ENCODE measurements at places on chromosomes 1 and 21. TPM values are rescaled to one million over a fixed set of nuclear protein-coding genes. Genes with fewer than 3 reads are reported as not detected.

- no peak for DNase-seq
- no peaks in the 10 kb centered on the region for H3K36me3 ChIP-seq
- no peak overlapping the region for H3K27ac ChIP-seq
- H3K27me3 ChIP-seq: no peaks in the 10 kb centered on the region
Observed at GRCh38 chr1:51072043-51072439, 30.0 kb upstream of the C1orf185 start.

DNA sequence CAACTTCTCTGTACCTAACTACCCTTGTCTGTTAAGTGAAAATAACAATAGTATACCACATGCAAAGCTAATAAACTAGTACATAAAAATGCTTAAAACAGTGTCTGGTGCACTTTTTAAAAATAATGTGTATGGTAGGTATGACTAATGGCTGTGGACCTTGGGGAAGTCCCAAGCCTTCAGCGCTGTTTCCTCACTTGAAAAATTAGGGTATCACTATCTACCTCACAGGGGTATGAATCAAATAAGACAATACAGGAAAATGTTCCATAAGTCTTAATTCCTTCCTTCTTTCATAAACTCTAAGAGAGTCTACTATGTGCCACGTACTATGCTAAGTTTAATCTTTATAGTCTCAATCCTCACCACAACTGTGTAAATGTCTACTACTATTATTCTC, 32.0 kb downstream of the EGLN1 start:
- peaks cover 51% of the 10 kb centered on the region for H3K4me1 ChIP-seq
- DNase-seq: no peak
- no peaks in the 10 kb centered on the region for H3K36me3 ChIP-seq
- no peak overlapping the region for H3K27ac ChIP-seq
- no peak overlapping the region for H3K4me3 ChIP-seq

DNA sequence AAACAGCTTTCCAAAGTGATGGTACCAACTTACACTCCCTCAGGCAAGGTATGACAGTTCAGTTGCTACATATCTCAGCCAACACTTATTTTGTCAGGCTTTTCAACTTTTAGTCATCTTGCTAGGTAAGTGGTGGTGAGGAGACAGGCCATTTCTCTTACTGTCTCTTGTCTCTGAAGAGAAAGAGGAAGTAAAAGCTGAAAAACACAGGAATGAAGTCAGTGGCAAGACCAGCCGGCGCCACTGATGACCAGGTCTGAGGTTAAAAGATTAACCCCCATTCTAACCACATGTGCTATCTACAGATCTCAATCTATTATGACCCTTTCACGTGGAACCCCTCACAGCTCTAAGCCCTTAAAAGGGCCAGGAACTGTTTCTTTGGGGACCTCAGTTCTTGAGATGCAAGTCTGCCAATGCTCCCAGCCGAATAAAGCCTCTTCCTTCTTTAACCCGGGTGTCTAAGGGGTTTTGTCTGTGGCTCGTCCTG, 4.2 kb downstream of the ADCY10 start:
- peaks cover 17% of the 10 kb centered on the region for H3K4me1 ChIP-seq
- H3K27ac ChIP-seq: peak overlapping the region; percentile 9
- no peak overlapping the region for H3K4me3 ChIP-seq
- peaks cover 5% of the 10 kb centered on the region for H3K36me3 ChIP-seq

GRCh38 chr1:168763031-168763430, 34.0 kb upstream of the DPT start:
- H3K4me3 ChIP-seq: no peak overlapping the region
- DNase-seq: no peak
- H3K4me1 ChIP-seq: peaks cover 15% of the 10 kb centered on the region
- no peak overlapping the region for H3K27ac ChIP-seq
- no peaks in the 10 kb centered on the region for H3K27me3 ChIP-seq

The NTMT2 gene
- total RNA-seq: not detected

The ATP1A1 gene
- 479 TPM for total RNA-seq

Data from Caco-2 (cell line).